ENCODE measurements at places on chromosomes 5 and 9. TPM values are rescaled to one million over a fixed set of nuclear protein-coding genes. Genes with fewer than 3 reads are reported as not detected.

C9 gene
- not detected for total RNA-seq

SLC36A2 gene
- total RNA-seq, result not detected

ARID3C gene
- 0.18 TPM for total RNA-seq

MAML1 gene
- total RNA-seq, result 21.6 TPM
